ENCODE measurements at places on chromosomes 12 and 14. TPM values are rescaled to one million over a fixed set of nuclear protein-coding genes. Genes with fewer than 3 reads are reported as not detected.

GRCh38 chr12:52085682-52086180, 6.2 kb downstream of the SMIM41 start:
- H3K36me3 ChIP-seq: no peaks in the 10 kb centered on the region
- H3K4me3 ChIP-seq: no peak overlapping the region
- no peaks in the 10 kb centered on the region for H3K27me3 ChIP-seq
- no peak for DNase-seq
- H3K27ac ChIP-seq: no peak overlapping the region

DNA sequence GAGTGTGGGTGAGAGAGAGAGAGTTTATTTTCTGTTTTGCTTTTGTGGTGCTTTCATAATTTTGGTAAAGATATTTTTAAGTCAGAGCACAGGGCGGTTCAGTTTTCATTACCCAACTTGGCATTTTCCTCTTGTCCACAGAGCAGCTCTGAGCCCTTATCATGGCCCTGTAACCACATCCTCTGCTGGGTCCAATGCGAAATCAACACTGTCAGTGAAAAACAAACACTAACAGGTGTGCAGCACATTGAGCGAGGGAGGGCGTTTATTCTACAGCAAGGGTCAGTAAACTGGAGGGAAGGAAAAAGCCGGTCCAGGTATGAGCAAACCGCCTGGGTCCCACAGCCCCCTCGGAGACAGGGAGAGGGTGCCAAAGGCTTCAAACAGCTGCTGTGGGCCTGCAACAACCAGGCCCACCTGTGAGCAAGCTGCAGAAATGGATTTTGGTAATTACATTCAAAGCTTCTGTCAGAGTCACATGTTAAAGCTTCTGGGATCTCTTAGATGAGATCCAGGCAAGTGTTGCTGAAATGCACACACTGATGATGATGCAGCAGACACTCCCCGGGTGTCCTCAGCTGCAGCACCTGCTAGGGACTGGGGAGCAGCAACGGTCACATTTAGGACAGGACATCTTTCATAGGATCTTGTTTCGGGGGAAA, 132.7 kb upstream of the DYRK2 start:
- no peaks in the 10 kb centered on the region for H3K36me3 ChIP-seq
- H3K27ac ChIP-seq: no peak overlapping the region
- no peak overlapping the region for H3K4me3 ChIP-seq
- H3K4me1 ChIP-seq: no peaks in the 10 kb centered on the region
- no peaks in the 10 kb centered on the region for H3K27me3 ChIP-seq

DNA sequence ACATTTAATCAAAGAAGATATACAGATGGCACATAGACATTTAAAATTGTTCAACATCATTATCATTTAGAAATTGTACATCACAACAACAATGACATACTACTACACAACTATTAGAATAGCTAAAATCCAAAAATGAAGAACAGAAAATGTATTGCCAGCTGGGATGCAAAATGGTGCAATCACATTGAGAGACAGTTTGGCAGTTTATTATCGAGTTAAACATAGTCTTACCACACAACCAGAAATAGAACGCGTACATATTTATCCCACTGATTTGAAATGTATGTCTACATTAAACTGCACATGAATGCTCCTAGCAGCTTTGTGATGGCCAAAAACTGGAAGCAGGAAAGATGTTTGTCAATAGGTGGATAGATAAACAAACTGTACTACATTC, 791.5 kb upstream of the MGAT4C start:
- DNase-seq: no peak
- no peak overlapping the region for H3K4me3 ChIP-seq
- no peaks in the 10 kb centered on the region for H3K27me3 ChIP-seq
- H3K36me3 ChIP-seq: no peaks in the 10 kb centered on the region
- H3K4me1 ChIP-seq: no peaks in the 10 kb centered on the region

The IL31 gene
- total RNA-seq: not detected

The ADCK1 gene
- 3.2 TPM for total RNA-seq

Measured in pancreas (tissue), 10 donors.